ENCODE measurements at places on chromosomes 3 and 15. TPM values are rescaled to one million over a fixed set of nuclear protein-coding genes. Genes with fewer than 3 reads are reported as not detected.

The ERC2 gene
- total RNA-seq, result not detected

The AP2M1 gene
- 946 TPM for total RNA-seq

The GPR176 gene
- total RNA-seq, result 59.6 TPM

The MFGE8 gene
- total RNA-seq, result 33.5 TPM

The TERC gene
- 149 TPM for total RNA-seq

All from MG63 (cell line).